ENCODE measurements at places on chromosomes 3 and 15.

DNA sequence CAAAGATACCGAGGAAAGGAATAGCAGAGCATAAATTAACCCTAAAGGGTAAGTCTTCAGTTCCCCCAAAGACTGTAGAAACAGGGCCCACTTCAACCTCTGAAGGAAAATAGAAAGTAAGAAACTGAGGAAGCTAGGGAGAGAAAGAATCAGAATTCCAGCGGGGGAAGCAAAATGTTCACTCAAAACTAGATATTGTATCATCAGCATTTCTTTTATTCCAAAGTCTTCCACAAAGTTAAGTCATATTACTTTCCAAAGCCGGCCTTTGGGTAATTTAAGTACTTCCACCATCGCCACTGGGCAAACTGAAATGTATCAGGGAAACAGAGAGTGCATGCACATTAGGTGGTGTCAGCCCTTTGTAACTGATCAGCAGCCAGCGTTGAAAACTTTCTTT, 88.3 kb downstream of the RSL24D1 start:
- no peak for DNase-seq

GRCh38 chr3:71510510-71510909, 73.0 kb downstream of the FOXP1 start:
- DNase-seq = peak; percentile 47

- DNase-seq = no peak
Measured at GRCh38 chr15:85623315-85624049, 171.2 kb downstream of the KLHL25 start.

- DNase-seq = peak; percentile 90
Measured at GRCh38 chr15:32908135-32908801, 190.5 kb downstream of the GREM1 start.

GRCh38 chr3:174949523-174949922, 90.4 kb downstream of the NAALADL2 start:
- peak; percentile 95 for DNase-seq

DNA sequence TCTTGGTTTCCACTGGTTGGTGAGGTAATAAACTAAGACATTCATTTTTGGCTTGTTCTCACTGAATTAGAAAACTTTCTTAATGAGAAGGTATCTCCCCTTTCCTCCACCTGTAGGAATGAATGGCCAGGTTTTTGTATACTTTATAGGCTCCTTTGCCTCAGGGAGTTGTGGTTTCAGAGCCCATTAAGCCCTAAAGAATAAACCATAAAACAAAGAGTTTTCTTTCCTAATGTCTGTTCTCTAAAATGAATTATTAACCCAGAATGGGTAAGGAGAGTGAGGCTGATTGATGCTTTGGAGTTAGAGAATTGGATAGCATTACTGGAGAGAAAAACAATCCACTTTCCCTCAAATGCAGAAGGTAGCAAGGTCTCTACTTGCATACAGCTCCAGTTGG, 67.6 kb downstream of the TIGIT start:
- DNase-seq = no peak

Measured in cardiac fibroblast (primary cell).